ENCODE measurements at places on chromosomes 1 and 21.

GRCh38 chr1:41571041-41571440 lies 86.6 kb upstream of the EDN2 start:
- no peak for DNase-seq

DNA sequence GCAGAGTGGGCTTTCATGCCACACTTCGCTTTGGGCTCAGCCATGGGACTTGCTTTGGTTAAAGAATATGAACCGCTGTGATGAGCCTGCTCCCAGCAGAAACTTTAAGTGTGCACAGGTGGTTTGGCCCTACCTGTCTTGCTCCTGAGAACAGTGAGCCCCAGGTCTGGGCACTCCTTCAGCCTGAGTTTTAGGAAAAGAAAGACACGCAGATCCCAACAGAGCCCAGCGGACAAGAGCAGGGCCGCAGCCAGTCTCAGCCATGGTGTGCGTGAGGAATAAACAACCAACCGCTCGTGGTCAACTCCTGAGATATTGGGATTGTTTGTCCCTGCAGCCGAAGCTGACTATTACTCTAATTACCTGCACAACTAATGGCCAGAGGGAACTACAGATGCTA lies 217.1 kb upstream of the C1orf174 start:
- DNase-seq: no peak

- DNase-seq: no peak
Measured at GRCh38 chr1:160117709-160118183, 2.2 kb downstream of the ATP1A2 start.

DNA sequence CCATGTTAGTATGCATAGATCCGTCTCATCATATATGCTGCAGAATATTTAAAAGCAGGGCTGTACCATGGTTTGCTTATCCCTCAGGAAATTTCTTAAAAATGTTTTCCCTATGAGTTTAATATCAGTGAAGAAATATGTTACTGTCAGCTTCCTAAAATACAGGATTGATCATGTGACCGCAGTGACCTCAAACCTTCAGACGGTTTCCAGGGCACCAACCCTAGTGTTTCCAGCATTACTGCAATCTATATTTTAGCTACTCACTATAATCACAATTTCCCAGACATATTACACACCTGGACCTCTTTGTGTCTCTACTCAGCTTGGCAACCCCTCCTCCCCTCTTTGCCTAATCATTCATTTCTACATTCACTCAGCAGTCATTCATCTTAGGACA lies 7.7 kb upstream of the SDHB start:
- no peak for DNase-seq

GRCh38 chr21:32200029-32200428 lies 78.8 kb downstream of the MIS18A start:
- DNase-seq: no peak

DNA sequence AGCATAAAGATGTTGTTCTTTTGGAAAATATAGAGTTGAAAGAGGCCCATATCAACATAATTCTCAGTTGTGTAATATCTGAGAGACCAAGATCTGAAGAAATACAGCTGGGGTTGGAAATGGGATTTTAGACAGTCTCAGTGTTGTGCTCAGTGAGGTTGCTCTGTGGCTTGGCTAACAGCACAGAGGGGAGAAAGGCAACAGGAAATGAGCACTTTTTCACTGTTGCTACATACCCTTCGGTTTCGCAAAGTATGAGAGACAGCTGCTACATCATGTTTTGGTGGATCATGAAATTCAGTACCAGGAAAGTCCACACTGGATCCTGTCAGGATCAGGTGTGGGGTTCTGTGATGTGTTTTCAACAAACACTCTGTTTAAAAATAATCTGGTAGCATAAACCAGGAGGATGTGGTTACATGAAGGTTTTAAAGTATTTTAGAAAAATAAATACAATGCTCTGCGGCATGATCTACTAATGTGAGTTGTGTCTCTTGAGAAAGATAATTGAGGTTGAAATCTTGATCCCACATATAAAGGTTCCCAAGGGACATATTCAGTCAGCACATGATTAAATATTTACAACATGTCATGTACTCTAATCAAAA lies 7.0 kb upstream of the GPR88 start:
- peak; percentile 56 for DNase-seq

- no peak for DNase-seq
Measured at GRCh38 chr1:174883409-174883808, 116.3 kb upstream of the CACYBP start.

GRCh38 chr1:211535346-211535745 lies 43.4 kb upstream of the RD3 start:
- DNase-seq: no peak

DNA sequence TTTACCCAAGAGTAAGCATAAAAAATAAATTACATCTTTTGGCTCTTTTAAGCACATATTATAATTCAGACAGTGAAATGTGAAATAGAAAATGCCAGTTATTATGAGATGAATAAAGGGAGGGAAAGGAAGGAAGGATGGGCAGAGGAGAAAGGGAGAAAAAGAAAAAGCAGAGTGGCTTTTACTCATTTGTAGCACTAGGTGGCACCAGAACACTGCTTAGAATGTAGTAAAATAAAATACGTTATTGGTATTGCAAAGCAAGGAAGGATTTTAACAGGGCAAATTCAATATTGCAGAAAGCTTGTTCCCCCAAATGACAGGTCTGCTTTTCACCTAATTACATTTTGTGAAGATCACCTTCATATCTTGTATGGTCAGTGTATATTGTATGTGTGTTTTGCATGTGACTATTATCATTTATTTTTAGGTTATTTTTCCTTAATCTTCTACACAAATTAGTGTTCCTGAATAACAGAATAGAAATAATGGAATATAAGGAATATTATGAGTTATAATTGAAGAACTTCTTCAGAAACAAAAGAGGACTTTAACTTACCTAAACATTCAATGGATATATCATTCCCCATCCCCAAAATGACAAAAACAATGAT lies 9.1 kb upstream of the PCNX2 start:
- DNase-seq: no peak

GRCh38 chr1:170881268-170882265 lies 53.8 kb upstream of the MROH9 start:
- DNase-seq: no peak

- DNase-seq: peak; percentile 55
Measured at GRCh38 chr1:29849038-29849750, 612.9 kb downstream of the PTPRU start.

GRCh38 chr1:29490204-29490934 lies 254.0 kb downstream of the PTPRU start:
- peak; percentile 40 for DNase-seq

DNA sequence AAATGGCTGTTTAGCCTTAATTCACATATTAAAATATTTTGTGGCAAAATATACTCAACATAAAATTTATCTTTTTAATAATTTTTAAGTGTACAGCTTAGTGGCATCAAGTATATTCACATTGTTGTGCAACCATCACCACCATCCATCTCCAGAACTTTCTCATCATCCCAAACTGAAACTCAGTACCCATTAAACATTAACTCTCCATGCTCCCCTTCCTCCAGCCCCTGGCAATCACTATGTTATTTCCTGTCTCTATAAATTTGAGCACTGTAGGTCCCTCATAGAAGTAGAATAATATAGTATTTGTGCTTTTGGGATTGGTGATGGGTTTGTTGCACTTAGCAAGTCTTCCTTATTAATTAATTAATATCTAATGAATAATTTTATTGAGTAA lies 29.4 kb downstream of the CCN1 start:
- DNase-seq: no peak

DNA sequence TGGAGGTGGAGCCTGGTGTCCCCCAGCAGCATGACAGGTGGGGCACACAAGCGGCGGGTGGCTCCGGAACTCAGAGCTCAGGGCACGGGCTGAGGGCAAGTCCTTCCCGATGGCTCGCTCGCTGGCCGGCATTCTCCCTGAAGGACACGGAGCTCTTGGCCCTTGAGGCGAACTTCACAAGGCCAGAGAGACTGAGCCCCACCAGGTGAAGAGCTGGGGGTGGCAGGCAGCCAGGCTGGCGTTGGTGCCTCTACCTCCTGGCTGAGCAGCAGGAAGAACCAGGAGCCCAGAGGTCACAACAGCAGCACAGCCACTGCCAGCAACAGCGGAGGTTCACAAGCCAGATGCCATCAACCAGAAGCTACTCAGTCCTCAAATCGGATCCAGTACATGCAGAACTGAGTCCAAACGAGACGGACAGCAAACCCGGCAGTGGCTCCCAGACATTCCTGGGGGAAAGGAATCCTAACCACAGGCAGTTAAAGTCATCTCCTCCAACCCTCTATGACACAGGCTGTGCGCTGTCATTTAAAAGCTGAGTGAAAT lies 54.1 kb downstream of the NPHP4 start:
- DNase-seq: no peak

Data from Peyer's patch (tissue), 4 donors.